Stimulated activated CD4-positive, alpha-beta T cell treated with anti-CD3 and anti-CD28 coated beads, Interleukin-4, amount 100 ng/mL, for 24 hours (primary cell): ENCODE measurements at places on chromosomes 6 and 20.

DNA sequence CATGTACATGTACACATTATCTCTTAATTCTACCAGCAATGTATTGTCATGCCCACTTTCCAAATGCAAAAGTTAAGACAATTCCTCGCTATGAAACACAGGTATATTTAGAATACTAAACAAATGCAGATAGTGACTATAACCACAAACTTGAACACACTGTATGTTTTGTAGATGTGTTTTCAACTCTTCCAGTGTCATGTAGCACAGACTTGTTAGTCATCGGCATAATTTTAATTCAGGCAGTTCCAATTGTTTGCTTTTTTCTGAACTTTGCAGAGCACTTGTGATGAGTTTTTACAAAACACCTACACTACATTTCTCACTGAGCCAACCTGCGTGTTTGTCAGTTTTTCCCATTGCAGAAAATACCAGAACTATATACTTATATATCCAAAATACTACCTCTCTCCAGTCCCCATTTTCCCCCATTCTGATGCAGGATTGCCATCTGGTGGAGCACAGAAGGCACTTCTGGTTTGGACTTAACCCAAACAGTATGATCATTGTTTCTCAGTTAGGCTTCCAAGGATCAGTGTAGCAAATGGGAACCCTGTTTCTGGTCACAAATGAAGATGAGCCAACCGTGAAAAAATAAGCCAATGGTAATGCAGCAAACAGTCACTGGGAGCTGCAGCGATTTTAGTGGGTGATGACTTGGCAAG, 143.4 kb downstream of the ADGRB3 start:
- no peak for DNase-seq

GRCh38 chr6:111485342-111485741, 2.3 kb upstream of the REV3L start:
- no peak for DNase-seq

GRCh38 chr6:55825402-55826051, 49.9 kb downstream of the BMP5 start:
- DNase-seq = no peak

DNA sequence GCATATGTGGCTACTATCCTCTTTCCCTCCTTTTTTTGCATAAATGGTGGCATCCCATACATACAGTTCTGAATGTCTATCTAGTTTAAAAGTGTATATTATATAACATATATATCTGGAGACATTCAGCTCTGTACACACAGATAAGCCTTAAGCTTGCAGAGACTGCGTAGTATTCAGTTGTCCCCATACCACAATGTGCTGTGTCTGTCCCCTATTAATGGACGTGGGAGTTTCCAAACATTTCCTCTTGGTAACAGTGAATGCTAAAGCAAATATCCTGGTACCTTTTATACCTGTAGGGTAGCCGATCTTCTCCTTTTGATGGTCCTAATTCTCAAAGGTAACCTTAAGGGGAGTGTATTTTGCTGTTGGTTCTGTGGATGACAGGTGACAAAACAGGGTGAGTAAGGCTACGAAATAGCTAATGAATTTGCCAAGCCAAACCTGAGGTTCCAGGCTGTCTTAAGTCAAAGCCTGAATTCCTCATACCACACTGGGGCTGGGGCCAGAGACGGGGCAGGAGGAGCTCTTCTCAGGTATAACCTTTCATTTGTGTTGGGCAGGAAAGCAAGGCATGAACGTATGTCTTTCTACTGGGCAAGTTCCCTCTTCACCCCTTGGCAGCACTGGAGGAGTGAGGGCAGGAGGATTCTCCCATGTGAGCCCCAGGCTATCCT, 7.8 kb upstream of the C2 start:
- DNase-seq = no peak

- DNase-seq = no peak
These were observed 29.6 kb upstream of the DNAAF9 start for GRCh38 chr20:3436864-3437574.

DNA sequence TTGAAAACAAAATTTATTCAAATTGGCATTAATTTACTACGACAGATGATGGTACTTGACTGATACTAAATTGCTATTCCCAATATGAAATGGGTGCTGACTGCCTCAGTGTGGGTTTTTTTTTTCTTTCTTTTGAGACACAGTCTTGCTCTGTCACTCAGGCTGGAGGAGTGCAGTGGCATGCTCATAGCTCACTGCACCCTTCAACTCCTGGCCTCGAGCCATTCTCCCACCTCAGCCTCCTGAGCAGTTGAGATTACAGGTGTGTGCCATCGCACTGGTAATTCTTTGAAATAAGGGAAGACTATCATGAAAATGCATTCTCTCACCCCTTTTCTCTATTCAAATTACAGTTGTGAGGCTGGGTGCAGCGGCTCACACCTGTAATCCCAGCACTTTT, 22.5 kb downstream of the PDSS2 start:
- no peak for DNase-seq

- DNase-seq = no peak
These were observed 24.0 kb upstream of the GTSF1L start for GRCh38 chr20:43750774-43751166.

- DNase-seq = no peak
These were observed 161.7 kb upstream of the AFDN start for GRCh38 chr6:167664678-167665660.
